Stimulated activated CD8-positive, alpha-beta memory T cell treated with anti-CD3 and anti-CD28 coated beads, Interleukin-12 subunit alpha, Interleukin-12 subunit beta, amount 100 ng/mL, for 4 hours (primary cell): ENCODE measurements at places on chromosomes 16 and 17.

GRCh38 chr17:6000426-6000825 lies 69.8 kb upstream of the WSCD1 start:
- no peak for DNase-seq

DNA sequence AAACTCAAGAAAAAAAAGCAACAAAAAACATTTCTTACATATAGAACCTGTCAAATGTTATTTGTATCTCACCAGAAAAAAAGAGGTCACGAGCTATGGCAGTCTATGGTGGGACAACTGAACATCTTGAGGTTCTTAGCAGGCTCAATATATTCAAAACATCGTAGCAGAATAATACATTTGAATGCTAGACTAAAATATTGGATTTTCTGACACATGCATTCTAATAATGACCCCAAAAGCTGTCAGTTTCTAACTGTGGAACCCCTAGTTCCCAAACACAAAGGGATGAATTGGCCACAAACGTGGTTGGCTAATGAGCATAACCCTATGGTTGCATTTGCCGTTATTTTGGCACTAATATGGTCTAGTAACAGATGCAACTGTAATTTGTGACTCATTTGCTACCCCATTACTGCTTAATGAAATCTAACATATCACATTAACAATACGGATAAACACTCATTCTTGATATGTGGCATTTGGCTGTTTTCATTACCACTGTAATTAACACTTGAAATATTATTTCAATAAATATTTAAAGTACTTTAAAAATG lies 81.2 kb downstream of the TOX3 start:
- DNase-seq: no peak

DNA sequence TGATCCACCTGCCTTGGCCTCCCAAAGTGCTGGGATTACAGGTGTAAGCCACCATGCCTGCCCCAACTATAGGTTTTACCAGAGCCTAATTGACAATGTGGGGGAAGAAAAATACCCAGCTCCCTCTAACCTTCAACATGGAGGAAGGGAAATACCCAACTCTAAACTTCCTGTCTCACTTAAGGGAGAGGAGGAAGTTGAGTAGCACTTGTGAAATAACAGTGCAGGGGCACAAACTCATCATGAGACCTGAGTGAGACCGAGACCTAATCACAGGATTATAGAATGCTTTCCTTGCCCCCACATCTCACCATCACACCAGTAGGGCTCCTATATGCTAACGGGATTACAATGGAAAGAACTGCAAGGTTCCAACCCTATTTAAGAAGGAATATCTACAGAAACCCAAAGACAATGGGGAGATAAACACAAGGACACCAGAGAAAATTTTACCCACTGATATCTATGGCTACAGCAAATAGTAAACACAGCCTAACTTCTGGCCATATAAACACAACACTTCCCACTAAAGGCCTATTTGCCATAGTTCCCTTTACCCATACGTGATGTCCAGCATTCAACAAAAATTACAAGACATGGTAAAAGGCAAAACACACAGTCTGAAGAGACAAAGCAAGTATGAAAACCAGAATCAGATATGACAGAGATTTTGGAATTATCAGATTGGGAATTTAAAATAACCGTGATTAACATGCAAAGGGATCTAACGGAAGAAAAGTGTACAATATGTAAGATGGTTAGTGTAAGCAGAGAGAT lies 26.9 kb downstream of the OR3A1 start:
- no peak for DNase-seq

DNA sequence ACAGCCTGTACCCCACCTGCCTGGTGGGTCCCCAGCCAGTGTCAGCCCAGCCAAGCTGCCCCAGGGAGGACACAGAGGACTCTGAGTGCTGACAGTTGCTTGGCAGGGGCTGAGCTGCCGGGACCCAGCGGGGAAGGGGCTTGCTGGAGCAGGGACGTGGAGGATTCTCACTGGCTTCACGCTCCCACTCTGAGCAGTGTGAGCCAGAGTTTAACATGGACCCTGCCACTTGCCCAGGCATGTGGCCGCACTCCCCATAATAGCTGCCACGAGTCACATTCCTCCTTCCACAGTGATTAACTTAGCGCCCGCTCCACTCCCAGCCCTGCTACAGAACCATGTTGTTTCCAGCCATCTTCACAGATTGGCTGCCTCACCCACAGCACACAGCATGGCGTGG lies 31.2 kb downstream of the SREBF1 start:
- no peak for DNase-seq

GRCh38 chr17:39002991-39003715 lies 36.0 kb upstream of the FBXO47 start:
- DNase-seq: no peak

DNA sequence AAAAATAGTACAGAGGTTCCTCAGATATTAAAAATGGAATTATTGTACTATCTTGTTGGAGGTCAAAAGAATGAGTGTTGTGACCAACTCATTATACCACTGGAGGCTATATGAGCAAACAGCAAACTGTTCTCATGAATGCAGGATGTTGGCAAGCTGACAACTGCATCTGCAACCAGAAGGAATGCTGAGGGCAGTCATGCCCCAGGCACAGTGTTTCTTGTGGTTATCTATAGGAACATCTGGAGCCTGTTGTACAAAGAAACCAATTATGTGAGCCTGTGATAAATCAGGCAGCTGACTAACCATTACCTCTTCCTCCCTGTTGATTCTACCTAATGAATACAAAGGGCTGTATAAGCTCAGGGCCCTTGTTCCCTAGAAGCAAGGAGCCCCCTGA lies 2057.1 kb downstream of the TP53TG3F start:
- no peak for DNase-seq

DNA sequence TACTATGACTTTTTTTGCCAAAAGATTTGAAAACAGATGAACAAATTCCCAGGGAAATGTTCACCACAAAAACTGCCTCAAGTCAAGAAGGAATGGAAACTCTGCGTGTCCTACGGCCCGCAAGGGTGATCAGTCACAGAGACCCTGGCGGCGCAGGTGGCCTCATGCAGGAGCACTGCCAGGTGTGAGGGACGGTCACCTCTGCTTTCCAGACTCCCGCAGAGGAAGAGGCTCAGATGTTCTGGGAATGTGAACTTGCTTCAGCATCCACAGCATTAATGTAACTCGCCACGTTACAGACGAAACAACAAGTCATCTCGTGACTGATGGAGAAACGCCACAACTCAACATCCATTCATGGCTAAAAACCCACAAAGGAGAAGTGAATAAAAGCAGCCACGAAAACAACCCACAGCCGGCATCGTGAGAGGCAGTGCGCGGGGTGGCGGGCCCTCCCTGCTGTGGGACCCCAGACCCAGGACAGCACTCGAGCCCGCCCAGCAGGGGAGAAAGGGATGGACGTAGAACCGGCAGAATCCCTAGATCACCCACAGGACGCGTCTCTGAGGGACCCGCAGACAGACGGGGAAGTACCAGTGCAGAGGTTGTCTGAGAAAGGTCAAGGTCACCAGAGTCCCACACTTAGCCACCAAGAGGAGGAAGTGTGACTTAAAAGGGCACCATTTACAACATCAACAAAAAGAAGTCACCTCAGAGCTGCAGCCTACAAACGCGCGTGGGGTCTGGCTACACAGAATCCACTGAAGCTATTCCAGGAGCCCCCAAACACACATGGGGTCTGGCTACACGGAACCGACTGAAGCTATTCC lies 76.9 kb upstream of the GNG13 start:
- DNase-seq: no peak

GRCh38 chr17:38616361-38616760 lies 10.6 kb upstream of the SRCIN1 start:
- DNase-seq: no peak

- DNase-seq: no peak
These were observed 13.9 kb downstream of the PER1 start for GRCh38 chr17:8138374-8138671.

GRCh38 chr16:22932032-22932771 lies 118.2 kb downstream of the HS3ST2 start:
- no peak for DNase-seq

DNA sequence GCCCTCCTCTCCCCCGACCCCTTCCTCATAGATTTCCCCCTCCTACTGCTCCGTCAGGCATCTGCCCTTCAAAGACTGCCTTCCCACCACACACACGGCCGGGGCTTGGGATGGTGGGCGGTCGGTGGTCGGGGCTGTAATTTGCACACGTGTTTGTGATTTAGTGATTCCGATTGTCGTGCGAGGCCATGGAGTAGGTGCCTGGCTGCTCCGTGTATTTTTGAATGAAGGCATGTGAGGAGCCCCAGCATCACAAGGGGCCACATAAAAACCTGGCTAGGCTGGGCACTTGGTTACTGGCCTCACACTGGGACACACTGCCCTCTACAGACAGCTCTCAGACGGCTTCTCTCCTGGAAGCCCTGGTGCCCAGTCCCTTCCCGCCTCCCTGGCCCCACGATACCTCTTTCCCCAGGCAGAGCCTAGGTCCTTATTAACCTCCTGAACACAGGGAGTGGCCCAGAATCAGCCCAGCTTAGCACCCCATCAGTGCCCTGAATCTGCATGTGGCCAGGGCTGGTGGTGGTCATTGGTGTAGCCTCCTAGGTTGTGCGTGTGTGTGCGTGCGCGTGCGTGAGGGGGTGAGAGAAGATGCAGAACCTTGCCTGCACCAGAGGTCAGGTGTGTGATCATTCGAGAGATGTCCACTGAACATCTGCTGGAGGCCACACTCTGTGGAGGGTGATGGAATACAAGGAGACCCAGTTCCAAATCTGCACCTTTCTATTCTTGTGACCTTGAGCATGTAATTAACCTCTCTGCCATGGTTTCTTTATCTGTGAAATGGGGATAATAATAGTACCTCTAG lies 1.3 kb upstream of the SOCS1 start:
- peak; percentile 41 for DNase-seq

DNA sequence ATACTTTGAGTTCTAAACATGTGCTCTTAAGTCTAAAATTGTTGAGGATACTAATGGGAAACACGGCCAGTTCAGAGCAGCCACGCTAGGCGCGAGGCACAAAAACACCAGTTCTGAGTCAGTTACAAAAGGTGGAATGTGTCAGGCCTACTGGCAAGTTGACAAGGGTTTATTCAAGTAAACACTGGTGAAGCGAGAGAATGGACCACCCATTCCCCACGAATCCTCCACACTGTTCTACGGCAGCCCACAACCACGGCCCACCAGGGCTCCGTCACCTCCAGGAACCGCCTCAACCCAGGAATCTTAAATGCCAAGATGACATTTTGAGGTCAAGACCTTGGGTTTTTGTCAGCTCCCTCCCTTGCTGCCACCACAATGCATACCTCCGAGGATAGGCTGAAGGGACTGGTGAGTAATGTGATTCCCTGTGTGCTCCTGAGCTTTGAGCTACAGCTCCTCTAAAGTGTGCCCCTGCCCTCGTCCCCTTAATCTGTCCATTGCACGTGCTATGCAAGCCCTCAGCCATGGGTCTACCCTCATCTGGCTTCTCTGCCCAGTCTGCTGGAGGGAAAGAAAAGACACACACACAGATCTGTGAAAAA lies 28.5 kb upstream of the TRAP1 start:
- DNase-seq: no peak

DNA sequence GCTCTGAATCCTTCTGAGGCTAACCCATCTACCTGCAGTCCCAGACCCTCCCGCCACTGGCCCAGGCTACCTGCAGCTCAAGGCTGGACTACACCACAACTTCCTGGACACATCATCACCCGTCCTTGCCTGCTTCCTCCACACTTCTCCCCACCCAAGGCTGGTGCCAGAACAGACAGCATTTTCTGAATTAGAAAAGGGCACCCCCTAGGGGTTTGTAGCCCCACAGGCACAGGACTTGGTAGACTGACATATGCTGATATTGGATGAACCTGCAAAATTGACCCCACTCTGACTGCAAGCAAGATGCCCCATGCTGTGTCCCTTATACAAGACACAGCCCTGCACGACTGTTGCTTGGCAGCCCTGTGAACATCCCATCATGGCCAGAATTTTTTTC lies 271.5 kb upstream of the C16orf82 start:
- no peak for DNase-seq

DNA sequence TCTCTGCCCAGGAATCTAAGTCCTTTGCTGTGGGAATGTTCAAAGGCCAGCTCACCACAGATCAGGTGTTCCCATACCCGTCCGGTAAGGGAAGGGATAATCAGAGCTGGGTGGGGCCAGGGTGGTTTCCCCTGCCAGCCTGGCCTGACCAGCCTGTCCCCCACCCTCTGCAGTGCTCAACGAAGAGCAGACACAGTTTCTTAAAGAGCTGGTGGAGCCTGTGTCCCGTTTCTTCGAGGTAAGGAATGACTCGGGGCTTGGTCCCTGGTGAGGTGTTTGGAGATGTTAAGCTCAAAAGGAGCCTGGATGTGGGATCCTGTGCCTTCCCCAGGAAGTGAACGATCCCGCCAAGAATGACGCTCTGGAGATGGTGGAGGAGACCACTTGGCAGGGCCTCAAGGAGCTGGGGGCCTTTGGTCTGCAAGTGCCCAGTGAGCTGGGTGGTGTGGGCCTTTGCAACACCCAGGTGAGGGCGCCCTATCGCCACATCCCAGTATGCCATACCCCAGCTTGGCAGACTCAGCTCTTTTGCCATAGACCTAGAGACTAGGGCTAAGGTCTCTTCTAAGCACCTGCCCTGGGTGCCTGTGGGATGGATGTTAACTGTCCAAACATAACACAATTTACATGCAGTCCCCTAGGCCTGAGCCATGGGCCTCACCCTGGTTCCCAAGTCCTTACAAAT lies 997 bp downstream of the ACADVL start:
- no peak for DNase-seq

GRCh38 chr16:24773771-24774427 lies 44.4 kb downstream of the TNRC6A start:
- no peak for DNase-seq

- DNase-seq: no peak
These were observed 6.8 kb upstream of the MPRIP start for GRCh38 chr17:17035490-17035889.

- DNase-seq: no peak
These were observed 82.7 kb upstream of the PLCG2 start for GRCh38 chr16:81696166-81696960.

DNA sequence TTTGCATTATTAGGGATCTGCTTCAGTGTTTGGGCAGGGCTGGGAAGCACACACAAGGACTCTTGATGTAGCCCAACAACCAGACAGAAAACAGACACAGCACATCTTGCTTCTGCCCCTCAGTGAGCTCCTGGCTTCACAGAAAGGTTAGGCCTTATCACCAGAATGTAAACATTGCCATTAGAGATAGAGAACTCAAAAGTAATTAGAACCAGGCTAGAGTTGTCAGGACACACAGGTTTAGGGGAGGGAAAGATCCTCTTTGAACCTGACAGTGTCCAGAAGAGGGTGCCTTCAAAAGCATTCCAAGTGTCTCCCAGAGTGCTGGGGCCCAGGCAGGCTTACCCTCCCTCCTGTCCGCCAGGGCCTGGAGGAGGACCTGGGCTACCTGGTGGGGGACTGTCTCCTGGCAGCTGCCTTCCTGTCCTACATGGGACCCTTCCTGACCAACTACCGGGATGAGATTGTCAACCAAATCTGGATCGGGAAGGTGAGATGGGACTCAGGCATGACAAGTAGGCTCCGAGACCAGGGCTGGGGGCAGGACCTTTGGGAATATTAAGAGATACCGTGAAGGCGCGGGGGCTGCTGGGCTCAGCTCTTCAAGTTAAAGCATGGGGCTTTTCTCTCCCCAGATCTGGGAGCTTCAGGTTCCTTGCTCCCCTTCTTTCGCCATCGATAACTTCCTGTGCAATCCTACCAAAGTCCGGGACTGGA lies 16.9 kb upstream of the KDM6B start:
- DNase-seq: no peak

- no peak for DNase-seq
These were observed 30.7 kb upstream of the MED9 start for GRCh38 chr17:17445925-17446665.
